Midbrain (tissue), 1 donor: ENCODE measurements at places on chromosomes 7 and 10.

DNA sequence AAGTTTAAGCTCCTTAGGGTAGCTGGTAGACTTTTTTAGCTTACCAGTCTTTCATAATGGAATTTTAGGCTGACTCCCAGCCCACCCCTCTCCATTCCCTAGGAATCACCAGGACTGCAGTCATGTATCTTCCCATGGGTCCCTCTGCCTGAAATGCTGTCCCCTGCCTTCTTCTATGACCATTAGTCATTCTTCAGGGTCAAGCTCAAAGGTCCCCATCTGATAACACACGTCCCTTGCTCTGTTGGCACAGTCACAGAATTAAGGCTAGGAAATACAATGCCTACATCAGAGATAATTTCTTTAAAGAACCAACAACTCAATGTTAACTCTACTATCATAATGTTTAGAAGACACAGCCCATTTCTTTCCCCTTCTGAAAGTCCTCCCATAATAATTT lies 140.6 kb downstream of the RAPGEF5 start:
- DNase-seq, result no peak

DNA sequence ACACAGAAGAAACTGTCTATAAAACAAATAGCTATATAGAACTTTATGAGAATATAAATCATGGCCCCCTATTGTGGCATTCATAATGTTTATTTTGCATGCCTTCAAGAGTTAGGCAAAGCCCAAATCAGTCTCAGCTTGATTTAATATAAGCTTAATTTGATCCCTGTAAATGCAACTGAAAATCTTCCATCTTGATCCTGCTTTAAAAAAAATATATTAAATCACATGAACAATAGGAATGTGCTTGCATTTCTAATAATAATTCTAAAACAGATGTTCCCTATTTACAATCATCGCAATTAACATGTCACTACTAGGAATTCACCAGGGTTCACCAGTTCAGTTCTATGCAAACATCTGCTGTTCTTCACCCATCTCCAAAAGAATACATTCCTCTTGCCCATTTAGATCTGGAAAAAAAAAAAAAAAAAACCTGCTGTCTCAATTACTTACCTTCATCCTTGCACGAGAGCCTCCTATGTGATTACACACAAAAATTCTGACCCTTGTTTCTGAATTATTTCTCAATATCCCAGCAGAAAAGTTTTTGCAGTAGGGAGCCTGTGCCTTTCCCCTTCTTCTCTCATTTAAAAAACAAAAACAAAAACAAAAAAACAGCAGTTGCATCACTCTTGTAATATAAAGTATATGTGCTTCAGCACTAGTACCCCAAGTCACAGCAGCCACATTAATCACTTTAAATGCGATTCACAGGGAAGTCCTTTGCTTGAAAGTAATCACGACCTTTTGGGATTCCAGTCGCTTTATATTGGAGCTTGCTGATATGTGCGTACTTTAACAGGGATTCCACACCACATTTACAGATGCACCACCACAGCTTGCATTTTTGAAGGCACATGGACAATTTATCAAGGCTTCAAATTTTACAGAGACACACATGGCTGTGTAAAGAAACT lies 194.8 kb upstream of the KMT2E start:
- no peak for DNase-seq

DNA sequence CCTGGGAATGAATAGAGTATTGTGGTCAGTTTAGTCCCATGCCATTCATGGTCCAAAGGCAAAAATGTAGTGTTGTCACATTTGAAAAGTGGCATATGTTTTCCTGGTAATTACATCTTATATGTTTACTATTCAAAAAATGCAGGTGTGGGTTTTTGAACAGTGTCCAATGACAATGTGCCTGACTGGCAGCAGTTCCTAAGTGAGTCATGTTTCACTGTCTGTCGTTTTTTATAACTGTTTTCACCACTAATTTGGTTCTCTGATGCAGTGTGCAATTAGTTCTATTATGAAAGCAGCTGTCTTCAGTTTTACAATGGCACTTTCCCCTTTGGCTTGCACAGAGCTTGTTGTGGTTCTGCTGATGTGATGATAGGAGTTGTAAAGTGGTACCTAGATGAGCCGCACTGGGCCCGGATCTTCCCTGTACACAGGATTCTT lies 162.3 kb downstream of the SEM1 start:
- DNase-seq, result no peak

DNA sequence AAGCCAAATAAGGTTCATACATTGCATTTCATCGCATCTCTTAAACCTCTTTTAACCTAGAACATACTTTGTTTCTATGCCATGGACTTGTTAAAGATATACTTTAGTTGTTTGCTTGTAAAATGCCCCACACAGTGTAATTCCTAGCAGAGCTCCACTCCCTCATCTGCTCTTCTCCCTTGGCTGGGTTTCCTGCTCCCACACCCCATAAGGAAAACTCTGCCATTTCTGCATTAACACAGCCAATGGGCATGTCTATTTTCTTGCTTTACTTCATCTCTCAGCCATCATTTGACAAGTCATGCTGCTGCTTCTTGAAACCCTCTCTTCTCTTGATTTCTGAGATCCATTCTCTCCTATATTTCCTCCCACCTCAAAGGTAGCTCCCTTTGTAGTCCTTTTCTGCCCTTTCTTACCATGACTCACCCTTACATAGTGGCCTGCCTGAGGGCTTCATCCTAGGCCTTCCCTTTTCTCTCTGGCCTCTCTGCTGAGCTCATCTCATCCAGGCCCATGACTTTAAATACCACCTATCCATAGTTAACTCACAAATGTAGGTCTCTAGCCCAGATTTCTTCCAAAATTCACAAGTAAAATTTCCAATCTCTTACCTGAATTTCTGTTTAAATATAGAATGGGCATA lies 471.4 kb downstream of the ADRA2A start:
- DNase-seq, result no peak

- DNase-seq, result no peak
These were observed 4.7 kb downstream of the ANXA11 start for GRCh38 chr10:80200687-80201086.
